ENCODE measurements at places on chromosomes 13 and 19.

GRCh38 chr13:74920361-74920760 is 561.6 kb downstream of the TBC1D4 start:
- DNase-seq = no peak

DNA sequence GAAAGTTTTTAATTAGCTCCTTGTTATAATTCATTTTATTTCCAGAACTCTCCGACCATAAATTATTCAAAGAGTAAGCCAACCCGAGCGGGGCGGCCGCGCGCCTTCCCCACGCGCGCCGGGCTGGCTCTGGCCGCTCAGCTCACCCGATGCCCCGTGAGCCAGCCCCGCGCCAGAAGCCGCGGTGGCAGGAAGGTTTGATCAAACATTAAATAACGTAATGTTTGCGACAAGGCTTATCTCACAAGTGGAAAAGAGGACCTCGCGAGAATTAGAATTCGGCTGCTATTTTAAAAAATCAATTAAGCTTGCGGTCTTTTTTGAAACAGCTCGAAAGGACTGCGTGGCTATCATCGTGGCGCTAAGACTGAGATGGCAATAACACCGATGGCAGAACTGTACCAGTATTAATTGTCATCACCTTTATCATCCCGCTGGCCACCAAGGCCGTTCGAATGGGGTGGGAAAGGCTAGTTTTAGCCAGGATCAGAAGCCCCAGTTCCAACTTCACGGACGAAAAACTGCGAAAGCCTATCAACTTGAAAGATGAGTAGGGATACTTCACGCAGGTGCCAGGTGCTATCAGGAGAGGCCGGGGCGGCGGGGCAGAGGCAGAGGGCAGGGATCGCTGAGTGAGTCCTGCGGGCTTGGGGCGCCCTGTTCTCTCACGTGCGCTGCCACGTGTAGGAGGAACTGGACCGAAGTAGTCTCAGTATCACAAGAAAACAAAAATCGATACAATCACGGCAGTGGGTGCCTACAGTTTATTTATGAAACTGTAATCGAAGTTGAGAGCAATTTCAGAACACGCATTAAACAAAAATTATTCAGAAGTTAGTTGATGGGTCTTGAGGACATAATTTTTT is 6.4 kb downstream of the POU4F1 start:
- DNase-seq = no peak

- DNase-seq = no peak
Observed at GRCh38 chr13:48078251-48078656, 16.6 kb downstream of the MED4 start.

GRCh38 chr13:98214707-98215106 is 37.6 kb upstream of the RNF113B start:
- DNase-seq = no peak

DNA sequence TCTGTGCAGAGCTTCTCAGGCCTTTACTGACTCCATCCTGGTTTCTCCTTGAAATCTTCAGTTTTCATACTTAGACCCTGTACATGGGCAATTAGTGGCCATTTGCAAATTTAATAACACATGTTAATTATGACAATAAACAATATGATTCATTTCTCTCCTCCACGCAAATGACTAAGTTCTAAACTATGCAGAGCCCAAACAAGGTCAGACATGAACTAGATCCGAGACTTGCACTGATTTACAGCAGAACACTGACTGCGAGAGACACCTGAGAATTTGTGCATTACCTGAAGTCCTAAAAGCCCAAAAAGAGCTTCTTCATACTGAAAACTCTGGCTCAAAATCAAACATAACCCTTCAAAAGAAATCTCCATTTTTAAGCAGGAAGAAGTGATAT is 521.8 kb downstream of the MYO16 start:
- DNase-seq = no peak

GRCh38 chr19:44893332-44894051 is 2.4 kb downstream of the TOMM40 start:
- no peak for DNase-seq

DNA sequence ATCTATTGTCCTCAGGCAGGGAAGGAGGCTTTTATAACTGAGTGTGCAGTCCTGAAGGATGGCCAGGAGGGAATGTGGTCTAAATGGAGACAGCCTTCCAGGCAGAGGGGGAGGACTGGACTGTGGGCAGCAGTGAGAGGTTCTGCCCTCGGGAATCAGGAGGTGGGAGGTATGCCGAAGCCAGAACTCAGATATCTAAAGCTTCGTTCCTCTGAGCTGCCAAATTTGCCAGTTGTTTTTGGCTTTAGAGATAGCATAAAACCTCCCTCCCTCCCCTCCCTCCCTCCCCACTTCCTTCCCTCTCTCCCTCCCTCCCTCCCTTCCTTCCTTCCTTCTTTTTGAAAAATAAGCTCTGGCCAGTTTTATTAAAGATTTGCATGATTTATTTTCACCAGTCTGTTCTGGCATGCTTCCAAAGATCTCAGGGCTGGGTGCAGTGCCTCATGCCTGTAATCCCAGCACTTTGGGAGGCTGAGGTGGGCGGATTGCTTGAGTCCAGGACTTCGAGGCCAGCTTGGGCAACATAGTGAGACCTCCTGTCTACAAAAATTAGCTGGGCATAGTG is 2.4 kb downstream of the MEDAG start:
- DNase-seq = no peak

DNA sequence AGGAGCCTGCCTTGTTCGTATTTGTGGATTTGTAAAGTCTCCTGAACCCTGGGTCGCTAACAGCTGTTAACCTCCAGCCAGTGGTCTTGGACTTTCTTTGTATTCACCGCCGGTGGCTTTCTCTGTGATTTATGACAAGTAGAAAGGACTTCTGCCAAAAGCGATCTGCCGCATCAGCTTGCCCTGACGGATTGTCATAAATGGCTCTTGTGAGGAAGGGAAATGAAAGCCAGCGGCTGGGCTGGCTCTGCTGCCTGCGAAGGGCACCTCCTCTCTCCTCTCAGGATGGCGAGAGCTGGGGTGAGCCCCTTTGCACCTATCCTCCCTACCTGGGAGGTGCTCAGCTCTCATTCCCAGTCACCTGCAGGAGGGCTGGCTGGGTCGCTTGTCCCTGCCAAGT is 25.6 kb downstream of the DHRS12 start:
- no peak for DNase-seq

DNA sequence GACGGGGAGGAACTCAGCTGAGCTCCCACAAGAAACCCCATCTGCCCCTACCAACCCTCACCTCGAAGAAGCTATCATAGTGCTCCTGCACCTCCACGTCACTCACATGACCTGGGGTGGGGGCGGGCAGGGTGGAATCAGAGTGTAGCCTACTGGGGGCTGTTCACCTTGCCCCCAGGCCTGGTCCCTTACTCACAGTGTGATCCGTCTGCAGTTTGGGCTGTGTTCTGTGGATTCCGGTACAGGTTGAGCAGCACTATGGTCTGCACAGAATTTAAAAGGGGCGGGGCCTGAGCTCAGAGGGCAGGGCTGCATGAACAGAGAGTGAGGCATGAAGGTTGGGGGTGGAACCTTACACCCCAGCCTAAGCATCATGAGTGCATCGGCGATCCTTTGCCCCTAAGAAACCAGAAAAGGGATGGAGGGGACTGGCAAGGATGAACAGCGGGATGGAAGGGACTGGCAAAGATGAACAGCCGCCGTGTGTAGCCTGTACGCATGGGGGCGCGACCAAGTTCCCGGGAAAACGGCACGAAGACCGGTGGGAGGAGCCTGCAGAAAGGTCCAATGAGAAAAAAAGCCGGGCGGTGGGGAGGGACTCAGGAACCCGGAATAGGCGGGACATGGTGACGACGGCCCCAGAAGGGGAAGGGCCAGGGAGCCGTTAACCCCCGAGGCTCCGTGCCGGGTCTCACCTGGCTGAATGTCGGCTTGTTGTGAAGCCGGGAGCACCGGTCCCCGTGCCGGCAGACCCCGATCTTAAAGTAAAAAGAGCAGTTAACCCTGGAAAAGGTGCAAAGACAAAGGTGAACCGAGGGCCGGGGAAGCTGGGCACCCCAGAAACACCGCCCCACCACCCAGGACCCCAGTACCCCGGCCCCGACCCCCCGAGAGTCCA is 539 bp downstream of the U2AF1L4 start:
- peak; percentile 97 for DNase-seq

DNA sequence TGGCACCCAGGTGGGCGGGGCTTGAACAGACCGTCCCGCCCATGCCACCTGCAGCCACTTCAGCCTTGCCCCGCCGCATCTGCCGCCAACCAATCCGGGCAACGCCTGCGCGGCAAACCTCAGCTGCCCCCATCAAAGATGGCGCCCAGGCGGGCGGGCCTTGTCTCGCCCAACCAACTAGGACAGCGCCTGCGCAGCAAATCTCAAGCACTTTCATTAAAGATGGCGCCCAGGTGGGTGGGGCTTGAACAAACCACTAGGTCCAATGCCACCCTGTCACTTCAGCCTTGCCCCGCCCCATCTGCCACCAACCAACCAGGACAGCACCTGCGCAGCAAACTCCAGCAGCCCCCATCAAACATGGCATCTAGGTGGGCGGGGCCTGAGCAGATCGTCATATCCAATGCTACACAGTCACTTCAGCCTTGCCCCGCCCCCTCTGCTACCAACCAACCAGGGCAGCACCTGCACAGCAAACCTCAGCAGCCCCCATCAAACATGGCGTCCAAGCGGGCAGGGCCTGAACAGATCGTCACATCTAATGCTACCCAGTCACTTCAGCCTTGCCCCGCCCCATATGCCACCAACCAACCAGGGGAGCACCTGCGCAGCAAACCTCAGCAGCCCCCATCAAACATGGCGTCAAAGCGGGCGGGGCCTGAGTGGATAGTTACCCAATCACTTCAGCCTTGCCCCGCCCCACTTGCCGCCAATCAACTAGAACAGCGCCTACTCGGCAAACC is 1.4 kb downstream of the PEG3 start:
- DNase-seq = peak; percentile 100

- no peak for DNase-seq
Observed at GRCh38 chr13:98398581-98398980, 178.3 kb downstream of the STK24 start.

DNA sequence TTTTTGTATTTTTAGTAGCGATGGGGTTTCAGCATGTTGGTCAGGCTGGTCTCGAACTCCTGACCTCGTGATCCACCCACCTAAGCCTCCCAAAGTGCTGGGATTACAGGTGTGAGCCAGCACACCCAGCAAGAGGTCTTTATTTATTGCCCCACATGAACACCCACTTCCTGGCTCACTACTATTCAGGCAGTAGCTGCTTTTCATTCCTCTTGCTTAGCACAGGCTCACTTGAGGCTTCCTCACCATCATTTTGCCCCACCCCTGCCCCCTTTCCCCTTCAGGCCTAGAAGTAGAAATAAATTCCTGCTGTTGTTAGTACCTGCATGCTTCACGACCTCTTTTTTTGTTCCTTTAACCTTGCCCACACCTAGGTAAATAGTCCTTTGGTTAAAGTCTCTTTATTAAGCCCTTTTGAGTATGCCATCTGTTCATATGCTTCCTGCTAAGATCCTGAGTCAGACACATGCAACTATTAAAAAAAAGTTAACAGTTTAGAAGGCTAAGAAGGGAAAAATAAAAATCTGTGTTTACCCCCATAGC is 33.5 kb upstream of the ITM2B start:
- no peak for DNase-seq

- DNase-seq = no peak
Observed at GRCh38 chr19:46201454-46202310, 27.9 kb upstream of the IGFL1 start.

DNA sequence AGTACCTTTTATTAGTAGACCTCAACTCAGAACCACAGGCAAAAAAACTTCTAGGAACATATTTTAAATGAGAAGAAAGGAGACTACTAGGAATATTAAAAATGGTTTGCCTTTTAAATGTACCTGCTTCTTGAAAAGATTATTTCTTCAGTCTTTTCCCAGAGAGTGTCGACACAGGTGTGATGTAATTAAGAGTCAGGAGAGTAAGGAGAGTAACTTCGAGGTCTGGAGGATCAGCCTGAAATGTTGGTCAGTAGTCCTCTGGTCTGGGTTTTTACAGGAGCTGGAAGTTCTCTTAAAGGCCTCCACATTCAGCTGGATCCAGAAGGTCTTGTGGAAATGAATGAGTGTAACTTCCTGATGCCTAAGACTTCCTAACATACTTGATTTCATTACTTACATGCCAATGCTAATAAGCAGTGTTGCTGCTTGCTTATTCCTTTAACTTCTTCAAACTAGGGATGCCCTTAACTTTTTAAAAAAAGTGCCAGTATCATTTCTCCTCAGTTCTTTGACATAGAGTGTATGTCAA is at the start of gene KCTD4:
Gene KCTD4 (minus strand): TSS at position 345 of the 532 bp plus-strand sequence. CDS start 6,478 bp downstream, outside the sequence.
- no peak for DNase-seq

DNA sequence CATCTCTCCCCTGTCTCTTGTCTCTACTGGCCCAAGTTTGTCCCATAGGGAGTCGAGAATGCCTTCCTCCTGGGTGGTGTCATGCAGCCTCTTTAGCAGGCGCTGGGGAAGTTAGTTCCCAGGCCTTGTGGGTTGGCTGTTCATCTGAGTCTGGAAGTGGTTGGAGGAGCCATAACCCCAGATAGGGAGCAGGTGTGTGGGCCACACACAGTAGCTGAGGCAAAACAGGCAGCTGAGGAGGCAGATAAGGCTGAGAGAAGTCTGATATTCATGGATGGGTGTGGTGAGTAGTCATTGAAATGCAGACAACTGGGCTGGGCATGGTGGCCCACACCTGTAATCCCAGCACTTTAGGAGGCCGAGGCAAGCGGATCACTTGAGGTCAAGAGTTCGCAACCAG is 40.9 kb upstream of the KPNA3 start:
- DNase-seq = no peak

DNA sequence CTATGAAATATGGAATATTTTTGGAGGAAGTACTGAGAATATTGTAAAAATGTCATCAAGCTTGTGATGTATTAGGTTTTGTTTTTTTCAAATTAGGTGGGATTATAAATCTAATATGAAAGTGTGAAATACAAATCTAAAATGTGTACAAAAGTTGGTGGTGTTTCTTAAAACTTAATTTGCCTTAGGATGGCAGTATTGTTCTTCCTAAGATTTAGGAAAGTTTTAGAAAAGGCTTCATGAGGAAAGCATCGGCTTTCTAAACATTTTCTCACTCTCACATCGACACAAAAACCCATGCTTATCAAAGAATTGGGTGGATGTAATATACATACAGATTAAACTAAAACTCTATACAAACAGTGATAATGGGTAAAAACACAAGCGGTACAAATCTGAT is 972.0 kb upstream of the PCDH20 start:
- no peak for DNase-seq

- DNase-seq = no peak
Observed at GRCh38 chr19:11563532-11563931, 4.5 kb upstream of the ELOF1 start.

GRCh38 chr19:11473725-11474124 is 7.1 kb downstream of the ELAVL3 start:
- DNase-seq = no peak

DNA sequence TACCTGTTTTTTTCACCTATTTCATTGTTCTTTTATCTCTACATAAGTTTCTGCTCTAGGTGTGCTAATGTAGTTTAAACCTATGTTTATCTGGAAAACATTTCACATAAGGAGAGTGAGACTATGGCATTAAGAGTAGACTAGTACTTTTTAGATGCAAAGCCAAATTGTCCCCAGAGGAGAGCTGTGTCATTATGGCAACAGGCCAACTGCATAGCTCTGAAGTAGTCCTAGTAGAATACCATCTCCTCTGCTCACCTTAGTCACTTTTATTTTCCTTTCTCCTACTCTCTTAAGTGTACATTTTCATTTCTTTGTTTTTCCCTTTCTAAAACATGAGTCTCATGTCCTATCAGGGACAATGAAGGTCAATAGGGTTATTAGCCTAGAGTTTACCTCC is 123.1 kb downstream of the ITGBL1 start:
- DNase-seq = no peak

- DNase-seq = no peak
Observed at GRCh38 chr13:97559030-97559429, 125.1 kb downstream of the RAP2A start.

All from NCI-H1930 (cell line).